ENCODE measurements at places on chromosomes 2 and 18. TPM values are rescaled to one million over a fixed set of nuclear protein-coding genes. Genes with fewer than 3 reads are reported as not detected.

The AOX1 gene
- 3.2 TPM for total RNA-seq

The VIT gene
- 36.8 TPM for total RNA-seq

The MEX3C gene
- total RNA-seq: 26.5 TPM

The RUFY4 gene
- total RNA-seq: not detected

The GALR1 gene
- not detected for total RNA-seq
